H1 (cell line): ENCODE measurements at places on chromosomes 12 and 14. TPM values are rescaled to one million over a fixed set of nuclear protein-coding genes. Genes with fewer than 3 reads are reported as not detected.

DNA sequence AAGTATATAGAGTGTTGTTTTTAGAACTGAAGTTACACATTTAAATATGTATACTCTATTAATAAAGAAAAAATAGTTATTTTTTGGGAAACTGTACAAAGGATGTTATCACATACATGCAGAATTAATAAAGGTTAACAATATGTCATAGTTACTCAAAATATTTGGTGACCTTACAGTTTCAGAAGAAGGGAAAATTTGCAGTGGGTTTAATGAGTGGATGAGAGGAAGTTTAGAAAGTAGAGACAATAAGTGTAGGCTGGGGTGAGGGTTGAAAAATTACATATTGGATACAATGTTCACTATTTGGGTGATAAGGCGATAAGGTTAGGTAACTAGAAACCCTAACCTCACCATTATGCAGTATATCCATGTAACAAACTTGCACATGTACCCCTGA lies 13.5 kb downstream of the WNK1 start:
- no peaks in the 10 kb centered on the region for H3K4me1 ChIP-seq
- DNase-seq, result no peak
- no peaks in the 10 kb centered on the region for H3K36me3 ChIP-seq
- H3K27me3 ChIP-seq, result no peaks in the 10 kb centered on the region
- no peak overlapping the region for H3K4me3 ChIP-seq

DNA sequence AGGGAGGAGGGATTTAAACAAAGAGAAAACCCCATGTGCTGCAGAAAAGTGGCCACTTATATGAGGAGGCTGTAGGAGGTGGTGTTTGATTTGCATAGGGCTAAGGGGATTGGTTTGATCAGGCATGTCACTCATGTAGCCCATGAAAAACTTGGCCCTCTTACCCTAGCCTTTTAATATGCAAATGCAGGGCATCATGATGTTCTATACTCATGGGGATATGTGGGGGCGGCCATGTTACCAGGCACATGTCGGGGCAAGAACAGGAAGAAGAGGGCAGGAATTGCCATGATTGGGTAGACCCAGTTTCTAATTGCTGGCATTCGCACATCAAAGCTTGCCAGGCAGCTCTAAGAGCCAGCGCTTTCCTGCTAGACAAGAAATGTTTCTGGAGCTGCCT lies 28.8 kb downstream of the KLRK1 start:
- H3K4me3 ChIP-seq, result no peak overlapping the region
- no peaks in the 10 kb centered on the region for H3K27me3 ChIP-seq
- H3K27ac ChIP-seq, result no peak overlapping the region
- H3K36me3 ChIP-seq, result no peaks in the 10 kb centered on the region
- peaks cover 30% of the 10 kb centered on the region for H3K4me1 ChIP-seq
- DNase-seq, result no peak

GRCh38 chr12:119258556-119258955 lies 76.0 kb upstream of the CCDC60 start:
- no peaks in the 10 kb centered on the region for H3K36me3 ChIP-seq
- no peak for DNase-seq
- no peaks in the 10 kb centered on the region for H3K4me1 ChIP-seq
- H3K4me3 ChIP-seq, result no peak overlapping the region
- peaks cover 2% of the 10 kb centered on the region; the same call in 1 of the 2 replicates for H3K27me3 ChIP-seq
- H3K27ac ChIP-seq, result no peak overlapping the region

DNA sequence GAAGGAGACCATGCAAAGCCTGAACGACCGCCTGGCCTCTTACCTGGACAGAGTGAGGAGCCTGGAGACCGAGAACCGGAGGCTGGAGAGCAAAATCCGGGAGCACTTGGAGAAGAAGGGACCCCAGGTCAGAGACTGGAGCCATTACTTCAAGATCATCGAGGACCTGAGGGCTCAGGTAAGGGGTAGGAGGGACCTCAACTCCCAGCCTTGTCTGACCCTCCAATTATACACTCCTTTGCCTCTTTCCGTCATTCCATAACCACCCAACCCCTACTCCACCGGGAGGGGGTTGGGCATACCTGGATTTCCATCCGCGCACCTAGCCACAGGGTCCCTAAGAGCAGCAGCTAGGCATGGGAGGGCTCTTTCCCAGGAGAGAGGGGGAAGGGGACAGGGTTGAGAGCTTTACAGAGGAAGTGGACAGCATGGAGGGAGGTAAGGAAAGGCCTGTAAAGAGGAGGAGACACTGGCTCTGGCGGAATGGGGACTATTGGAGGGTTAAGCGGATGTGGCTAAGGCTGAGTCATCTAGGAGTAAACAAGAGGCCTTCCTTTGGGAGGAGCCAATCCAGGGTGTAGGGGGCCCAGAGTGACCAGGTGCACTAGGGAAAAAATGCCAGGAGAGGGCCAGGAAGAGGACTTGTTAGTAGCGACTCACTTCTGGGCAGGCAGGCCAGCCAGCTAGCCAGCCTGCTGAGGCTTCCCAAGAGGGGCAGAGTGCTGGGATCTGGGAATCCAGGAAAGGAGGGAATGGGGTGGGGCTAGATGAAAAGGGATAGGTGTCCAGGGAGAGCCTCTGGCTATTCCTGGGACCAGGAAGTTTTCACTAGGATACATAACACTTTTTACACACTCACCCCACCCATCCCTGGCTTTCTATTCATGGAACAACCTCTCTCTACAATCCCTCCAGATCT lies 754 bp downstream of the KRT18 start:
- DNase-seq, result peak; percentile 62
- H3K4me3 ChIP-seq, result peak overlapping the region; percentile 98
- H3K36me3 ChIP-seq, result peaks cover 33% of the 10 kb centered on the region
- peaks cover 38% of the 10 kb centered on the region for H3K4me1 ChIP-seq
- peak overlapping the region; percentile 83 for H3K27ac ChIP-seq
- no peaks in the 10 kb centered on the region for H3K27me3 ChIP-seq

DNA sequence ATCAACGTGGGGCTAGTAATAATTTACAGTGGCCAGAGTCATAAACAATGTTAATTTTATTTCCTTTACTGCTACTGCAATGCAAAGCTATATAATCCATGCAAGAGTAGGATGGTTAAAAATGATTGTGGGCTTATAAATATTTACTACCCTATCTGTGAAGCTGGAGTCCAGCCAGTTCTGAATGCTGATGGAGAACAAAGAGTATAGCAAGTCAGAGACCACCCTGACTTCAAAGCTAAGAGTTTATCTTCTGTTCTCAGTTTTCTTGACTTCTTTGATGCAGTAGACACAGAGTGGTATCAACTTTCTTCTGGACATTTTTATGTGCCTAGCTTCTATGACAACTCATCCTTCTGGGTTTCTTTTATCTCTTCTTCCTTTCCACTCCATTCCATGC lies 34.0 kb upstream of the OVCH1 start:
- peaks cover 2% of the 10 kb centered on the region for H3K4me1 ChIP-seq
- DNase-seq, result no peak
- H3K36me3 ChIP-seq, result no peaks in the 10 kb centered on the region
- H3K4me3 ChIP-seq, result no peak overlapping the region

- H3K36me3 ChIP-seq, result no peaks in the 10 kb centered on the region
- H3K4me3 ChIP-seq, result no peak overlapping the region
- no peak overlapping the region for H3K27ac ChIP-seq
- no peaks in the 10 kb centered on the region for H3K27me3 ChIP-seq
- H3K4me1 ChIP-seq, result peaks cover under 1% of the 10 kb centered on the region; the same call in 1 of the 2 replicates
- DNase-seq, result no peak
Measured at GRCh38 chr12:6627616-6628015, 8.1 kb downstream of the LPAR5 start.

GRCh38 chr12:124356221-124356620 lies 61.3 kb downstream of the RFLNA start:
- peaks cover 60% of the 10 kb centered on the region for H3K36me3 ChIP-seq
- no peak overlapping the region for H3K4me3 ChIP-seq
- no peak overlapping the region for H3K27ac ChIP-seq
- no peaks in the 10 kb centered on the region for H3K27me3 ChIP-seq
- H3K4me1 ChIP-seq, result no peaks in the 10 kb centered on the region

DNA sequence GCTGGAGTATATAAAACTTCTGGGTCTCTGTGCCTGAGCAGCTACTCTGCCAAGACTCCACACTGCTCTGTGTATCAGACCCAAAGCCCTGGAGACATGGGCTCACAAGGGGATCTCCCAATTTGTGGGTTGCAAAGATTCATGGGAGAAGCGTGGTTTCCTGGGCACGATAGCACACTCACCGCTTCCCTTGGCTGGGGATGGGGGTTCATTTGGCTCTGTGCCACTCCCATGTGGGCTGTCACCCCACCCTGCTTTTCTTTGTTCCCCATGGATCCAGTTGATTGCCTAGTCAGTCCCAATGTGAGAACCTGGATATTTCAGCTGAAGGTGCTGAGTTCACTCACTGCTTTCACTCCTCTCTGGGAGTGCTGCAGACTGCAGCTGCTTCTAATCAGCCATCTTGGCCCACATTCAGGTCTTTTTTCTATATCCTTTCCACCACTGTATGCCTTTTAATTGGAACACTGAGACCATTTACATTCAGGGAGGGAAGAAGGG lies 40.0 kb upstream of the PCNX4 start:
- H3K27ac ChIP-seq, result no peak overlapping the region
- H3K36me3 ChIP-seq, result no peaks in the 10 kb centered on the region
- no peak for DNase-seq
- no peaks in the 10 kb centered on the region for H3K4me1 ChIP-seq
- no peaks in the 10 kb centered on the region for H3K27me3 ChIP-seq

DNA sequence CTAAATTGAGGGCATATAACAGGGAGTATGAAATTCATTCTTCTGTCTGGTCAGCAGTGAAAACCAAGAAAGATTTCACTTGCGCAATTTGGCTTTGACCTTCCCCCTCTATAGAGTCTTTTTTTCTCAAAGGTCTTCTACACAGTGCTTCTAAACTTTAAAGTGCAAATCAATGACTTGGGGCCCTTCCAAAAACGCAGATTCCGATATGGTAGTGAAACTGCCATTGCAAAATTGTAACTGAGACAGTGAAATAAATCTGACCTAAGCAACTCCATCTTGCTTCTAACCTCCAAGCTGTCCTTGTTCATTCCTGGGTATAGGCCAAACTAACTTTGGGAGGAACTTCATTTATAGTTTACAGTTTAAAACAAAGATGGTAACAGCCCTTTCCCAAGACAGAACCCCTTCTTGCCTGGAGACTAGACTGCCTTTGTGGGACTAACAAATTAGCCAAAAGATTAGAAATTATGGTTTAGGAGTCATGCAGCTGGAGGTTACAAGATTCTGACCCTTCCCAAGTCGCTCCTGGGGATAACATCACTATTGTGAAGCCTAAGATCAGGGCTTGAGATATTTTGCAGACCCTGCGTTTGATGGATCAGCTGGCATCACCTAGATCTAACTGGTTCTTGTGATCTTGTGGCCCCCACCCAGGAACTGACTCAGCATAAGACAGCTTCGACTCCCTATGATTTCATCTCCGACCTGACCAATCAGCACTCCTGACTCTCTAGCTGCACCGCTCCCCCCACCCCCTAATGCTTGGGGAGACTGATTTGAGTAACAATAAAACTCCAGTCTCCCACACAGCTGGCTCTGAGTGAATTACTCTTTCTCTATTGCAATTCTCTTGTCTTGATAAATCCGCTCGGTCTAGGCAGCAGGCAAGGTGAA lies 5.0 kb downstream of the SLC25A21 start:
- no peaks in the 10 kb centered on the region for H3K36me3 ChIP-seq
- H3K27ac ChIP-seq, result peak overlapping the region; percentile 53; the same call in 1 of the 2 replicates
- peak; percentile 67 for DNase-seq
- peaks cover 10% of the 10 kb centered on the region for H3K4me1 ChIP-seq

DNA sequence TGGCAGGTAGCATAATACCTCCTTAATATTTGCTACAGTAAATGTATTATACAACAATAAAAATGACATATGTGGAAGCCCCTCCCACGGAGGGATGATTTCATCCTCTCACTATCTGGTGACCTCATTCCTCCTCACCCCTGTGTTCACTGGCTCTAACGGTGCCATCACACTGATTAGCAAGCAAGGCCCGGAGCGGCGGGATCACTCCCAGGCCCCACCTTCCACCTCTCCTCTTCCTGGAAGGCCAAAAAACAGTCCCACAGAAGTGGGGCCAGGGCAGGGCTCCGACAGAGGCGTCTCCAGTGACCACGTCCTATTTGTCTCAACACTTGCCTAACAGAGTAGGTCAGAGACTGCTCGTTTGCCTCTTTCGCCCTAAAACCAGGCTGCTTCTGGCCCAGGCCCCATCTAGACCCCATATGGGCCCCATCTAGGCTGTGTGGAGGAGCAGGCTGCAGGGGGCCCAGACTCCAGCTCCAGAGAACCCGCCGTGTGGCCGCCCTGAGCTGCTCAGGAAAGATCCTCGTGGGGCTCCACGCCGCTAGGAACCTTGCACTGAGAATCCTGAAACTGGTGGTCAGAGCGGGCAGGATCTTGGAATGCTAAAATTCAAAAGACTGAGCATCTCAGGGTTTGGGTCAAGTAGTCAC lies 3.7 kb downstream of the SELPLG start:
- no peaks in the 10 kb centered on the region for H3K27me3 ChIP-seq
- H3K27ac ChIP-seq, result no peak overlapping the region
- H3K4me1 ChIP-seq, result peaks cover 1% of the 10 kb centered on the region; the same call in 1 of the 2 replicates
- H3K4me3 ChIP-seq, result no peak overlapping the region
- no peaks in the 10 kb centered on the region for H3K36me3 ChIP-seq

GRCh38 chr12:54300732-54301427 lies at the start of gene NFE2:
Gene NFE2, minus strand, starts transcription at chr12:54301015. Its CDS starts 5,767 bp downstream, at chr12:54295248.
- H3K27me3 ChIP-seq, result no peaks in the 10 kb centered on the region
- H3K4me3 ChIP-seq, result peak within 1 kb of the TSS; percentile 63
- H3K4me1 ChIP-seq, result peaks cover 30% of the 10 kb centered on the region
- no peaks in the 10 kb centered on the region for H3K36me3 ChIP-seq
- DNase-seq, result peak; percentile 75

DNA sequence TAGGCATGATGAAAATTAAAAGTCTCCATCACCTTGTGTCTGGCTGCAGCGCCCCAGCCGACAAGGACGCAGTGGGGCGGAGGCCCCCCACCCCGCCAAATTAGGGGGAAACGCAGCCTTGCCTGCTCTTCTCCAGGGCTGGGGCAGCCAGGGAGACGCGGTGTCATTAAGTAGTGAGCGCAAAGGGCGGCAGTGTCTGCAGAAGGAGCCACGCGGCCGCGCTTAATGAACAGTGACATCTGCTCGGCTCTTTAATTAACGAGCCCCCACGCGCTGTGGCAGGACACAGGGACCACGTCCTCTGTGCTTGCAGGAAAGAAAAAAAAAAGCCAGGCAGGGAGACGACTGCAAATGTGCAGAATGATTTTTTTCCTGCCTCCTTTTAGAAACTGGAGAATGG lies 93.4 kb upstream of the NCOR2 start:
- no peak for DNase-seq
- no peak overlapping the region for H3K4me3 ChIP-seq
- no peaks in the 10 kb centered on the region for H3K27me3 ChIP-seq
- no peak overlapping the region for H3K27ac ChIP-seq
- no peaks in the 10 kb centered on the region for H3K36me3 ChIP-seq

DNA sequence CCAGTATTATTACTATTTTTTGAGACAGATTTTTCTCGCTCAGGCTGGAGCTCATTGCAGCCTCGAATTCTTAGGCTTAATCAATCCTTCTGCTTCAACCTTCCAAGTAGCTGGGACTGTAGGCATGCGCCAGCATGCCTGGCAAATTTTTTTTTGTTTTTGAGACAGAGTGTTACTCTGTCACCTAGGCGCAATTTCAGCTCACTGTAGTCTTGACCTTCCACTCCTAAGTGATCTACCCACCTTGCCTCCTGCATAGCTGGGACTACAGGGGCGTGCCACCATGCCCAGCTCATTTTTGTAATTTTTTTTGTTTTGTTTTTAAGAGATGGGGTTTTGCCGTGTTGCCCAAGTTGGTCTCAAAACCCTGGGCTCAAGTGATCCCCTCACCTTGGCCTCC lies 15.2 kb downstream of the ERC1 start:
- H3K27me3 ChIP-seq, result no peaks in the 10 kb centered on the region
- H3K36me3 ChIP-seq, result no peaks in the 10 kb centered on the region
- DNase-seq, result no peak
- no peak overlapping the region for H3K4me3 ChIP-seq
- H3K27ac ChIP-seq, result no peak overlapping the region

Gene RPS6KL1
- 11.3 and 13.8 TPM in 2 replicates for total RNA-seq

Gene CLEC7A
- 0.15 TPM in 1 of 2 replicates, not detected in the other for total RNA-seq

Gene MANSC4
- not detected in 2 replicates for total RNA-seq

Gene PLEKHD1
- total RNA-seq, result 0.48 and 0.67 TPM in 2 replicates

Gene TCL1A
- total RNA-seq, result 0.35 and 0.65 TPM in 2 replicates

Gene CBX5
- 217 and 231 TPM in 2 replicates for total RNA-seq

Gene C12orf56
- 1.1 TPM in 2 replicates for total RNA-seq

Gene AICDA
- total RNA-seq, result not detected in 2 replicates
